Naive thymus-derived CD8-positive, alpha-beta T cell (primary cell): ENCODE measurements at places on chromosomes 7 and 10.

DNA sequence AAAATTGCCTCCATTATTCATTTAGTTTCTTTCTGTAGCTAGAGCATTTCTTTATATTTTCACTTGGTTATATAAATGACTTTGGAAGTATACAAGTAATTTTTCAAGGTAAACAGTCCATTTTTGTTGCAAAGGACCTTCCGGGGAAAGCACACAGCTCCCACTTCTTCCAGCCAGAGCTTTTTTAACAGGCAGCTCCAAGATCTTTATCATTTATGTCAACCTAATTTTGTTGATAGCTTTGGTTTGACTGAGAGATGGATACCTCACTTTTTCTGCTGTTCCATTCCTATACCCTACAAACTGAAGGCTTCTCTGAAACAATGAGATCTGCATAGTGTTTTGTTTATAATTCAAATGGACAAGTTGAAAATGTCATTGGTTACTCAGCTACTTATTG is 49.3 kb upstream of the RAB11FIP2 start:
- H3K27me3 ChIP-seq = peaks cover 8% of the 10 kb centered on the region
- no peaks in the 10 kb centered on the region for H3K4me1 ChIP-seq
- no peak overlapping the region for H3K27ac ChIP-seq
- no peak overlapping the region for H3K4me3 ChIP-seq

- H3K27me3 ChIP-seq = peaks cover 6% of the 10 kb centered on the region
- no peak overlapping the region for H3K27ac ChIP-seq
- DNase-seq = no peak
- H3K4me1 ChIP-seq = no peaks in the 10 kb centered on the region
- H3K36me3 ChIP-seq = no peaks in the 10 kb centered on the region
These were observed 32.5 kb downstream of the LAMB4 start for GRCh38 chr7:108097703-108098102.

DNA sequence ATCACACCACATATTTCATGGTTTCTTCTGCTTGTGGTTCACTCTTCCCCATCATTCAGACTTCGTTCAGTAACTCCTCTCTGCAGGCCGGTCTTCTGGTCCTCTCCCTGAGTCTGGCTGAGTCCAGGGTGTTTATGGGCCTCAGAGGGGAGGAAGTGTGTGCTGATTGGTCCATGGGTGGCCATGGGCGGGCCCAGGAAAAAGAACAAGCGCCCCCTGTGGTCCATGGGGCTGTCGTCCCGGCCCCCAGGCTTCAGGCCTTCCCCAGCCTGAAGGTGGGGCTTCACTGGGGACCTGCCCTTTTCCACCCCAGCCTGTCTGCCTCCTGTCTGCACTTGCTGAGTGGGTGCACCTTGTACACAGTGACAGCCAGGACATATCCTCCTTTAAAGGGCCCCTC is 123.7 kb downstream of the VIPR2 start:
- H3K27me3 ChIP-seq = peaks cover 34% of the 10 kb centered on the region
- no peak overlapping the region for H3K4me3 ChIP-seq
- DNase-seq = no peak

DNA sequence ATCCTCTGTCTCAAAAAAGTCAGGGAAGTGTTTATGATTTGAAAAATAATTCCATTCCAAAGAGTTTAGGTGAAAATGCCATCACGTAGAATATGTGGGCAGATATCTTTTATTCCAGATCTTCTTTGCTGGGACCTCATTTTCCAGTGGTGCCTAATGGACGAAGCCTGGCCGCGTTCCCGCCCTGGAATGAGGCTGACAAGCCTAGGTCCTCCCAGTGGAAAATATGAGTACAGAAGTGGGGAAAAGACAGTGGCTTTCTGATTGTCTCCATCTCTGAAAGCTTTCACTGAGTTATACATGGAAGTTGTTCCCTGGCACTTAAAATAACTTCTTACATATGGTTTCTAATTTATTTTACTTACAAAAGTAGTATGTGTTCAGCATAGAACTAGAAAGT is 139.4 kb downstream of the TACC2 start:
- no peaks in the 10 kb centered on the region for H3K36me3 ChIP-seq
- H3K4me1 ChIP-seq = no peaks in the 10 kb centered on the region
- H3K27ac ChIP-seq = no peak overlapping the region
- peaks cover 11% of the 10 kb centered on the region for H3K27me3 ChIP-seq
- no peak overlapping the region for H3K4me3 ChIP-seq
- DNase-seq = no peak

DNA sequence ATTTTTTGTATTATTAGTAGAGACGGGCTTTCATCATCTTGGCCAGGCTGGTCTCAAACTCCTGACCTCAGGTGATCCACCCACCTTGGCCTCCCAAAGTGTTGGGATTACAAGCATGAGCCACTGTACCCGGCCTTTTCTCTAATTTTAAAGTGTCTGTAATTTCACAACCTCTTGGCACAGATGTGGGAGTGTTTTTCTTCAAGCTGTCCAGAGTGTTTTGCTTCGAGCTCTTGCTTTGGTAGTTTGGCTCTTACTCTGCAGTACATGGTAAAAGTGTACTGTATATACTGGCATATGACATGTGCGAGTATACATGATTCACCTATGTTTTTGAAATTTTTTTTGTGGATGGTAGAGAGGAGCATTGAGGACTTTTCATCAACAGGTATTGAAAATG is 9.8 kb downstream of the SRGN start:
- H3K27ac ChIP-seq = no peak overlapping the region
- peaks cover 44% of the 10 kb centered on the region for H3K4me1 ChIP-seq
- no peaks in the 10 kb centered on the region for H3K27me3 ChIP-seq
- no peak for DNase-seq
- H3K36me3 ChIP-seq = peaks cover 6% of the 10 kb centered on the region
- no peak overlapping the region for H3K4me3 ChIP-seq

GRCh38 chr7:81294897-81295515 is 376.2 kb upstream of the SEMA3C start:
- no peak overlapping the region for H3K27ac ChIP-seq
- H3K27me3 ChIP-seq = no peaks in the 10 kb centered on the region
- H3K4me3 ChIP-seq = no peak overlapping the region
- no peak for DNase-seq

GRCh38 chr10:57015187-57015586 is 654.1 kb upstream of the ZWINT start:
- no peaks in the 10 kb centered on the region for H3K36me3 ChIP-seq
- H3K27ac ChIP-seq = no peak overlapping the region
- no peaks in the 10 kb centered on the region for H3K4me1 ChIP-seq
- no peak overlapping the region for H3K4me3 ChIP-seq
- H3K27me3 ChIP-seq = no peaks in the 10 kb centered on the region
- no peak for DNase-seq

DNA sequence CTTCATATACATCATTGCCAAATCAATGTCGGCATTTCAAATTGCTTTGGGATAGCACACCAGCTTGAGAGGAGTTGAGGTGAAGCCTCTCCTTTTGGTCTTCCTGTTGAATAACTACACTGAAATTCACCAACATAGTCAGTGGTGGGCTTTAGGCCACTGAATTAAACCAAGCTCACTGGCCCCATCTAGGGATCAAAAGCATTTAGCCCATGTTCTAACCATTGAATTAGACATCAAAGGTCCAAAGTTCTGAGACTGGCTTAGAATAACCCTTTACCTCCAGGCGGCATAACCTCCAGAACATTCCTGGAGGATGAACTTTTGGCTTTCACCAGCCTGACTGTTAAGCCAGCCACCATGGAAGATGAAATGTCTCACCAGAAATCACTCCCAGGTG is 54.6 kb downstream of the BPGM start:
- no peaks in the 10 kb centered on the region for H3K27me3 ChIP-seq
- no peak overlapping the region for H3K4me3 ChIP-seq
- H3K4me1 ChIP-seq = no peaks in the 10 kb centered on the region

DNA sequence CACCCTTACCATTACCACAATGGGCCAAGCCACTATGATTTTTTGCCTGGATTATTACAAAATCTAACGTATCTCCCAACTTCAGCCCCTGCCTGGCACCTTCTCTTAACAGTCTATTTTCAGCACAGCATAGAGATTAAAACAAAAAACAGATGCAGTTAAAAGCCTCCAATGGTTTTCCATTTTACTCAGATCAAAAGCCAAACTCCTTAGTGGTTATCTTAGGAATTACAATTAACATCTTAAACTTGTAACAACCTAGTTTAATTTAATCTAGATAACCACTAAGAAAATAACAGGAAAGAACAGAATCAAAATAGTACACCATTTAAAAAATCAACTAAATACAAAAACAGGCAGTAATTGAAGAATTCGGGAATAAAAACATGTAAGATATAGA is 43.5 kb downstream of the DNAJC1 start:
- no peak for DNase-seq
- peaks cover 11% of the 10 kb centered on the region for H3K4me1 ChIP-seq
- H3K27ac ChIP-seq = no peak overlapping the region
- no peaks in the 10 kb centered on the region for H3K36me3 ChIP-seq
- H3K27me3 ChIP-seq = no peaks in the 10 kb centered on the region
- H3K4me3 ChIP-seq = no peak overlapping the region

- no peak overlapping the region for H3K27ac ChIP-seq
- peaks cover 16% of the 10 kb centered on the region for H3K4me1 ChIP-seq
- H3K4me3 ChIP-seq = no peak overlapping the region
- no peaks in the 10 kb centered on the region for H3K36me3 ChIP-seq
- no peaks in the 10 kb centered on the region for H3K27me3 ChIP-seq
These were observed 568 bp downstream of the PRSS2 start for GRCh38 chr7:142771353-142771723.

- no peak for DNase-seq
- H3K36me3 ChIP-seq = no peaks in the 10 kb centered on the region
- no peak overlapping the region for H3K27ac ChIP-seq
- H3K4me3 ChIP-seq = no peak overlapping the region
- H3K4me1 ChIP-seq = no peaks in the 10 kb centered on the region
These were observed 289.9 kb upstream of the LRRN3 start for GRCh38 chr7:110800984-110801383.

GRCh38 chr10:4733150-4733842 is 92.7 kb upstream of the AKR1E2 start:
- H3K4me3 ChIP-seq = no peak overlapping the region
- H3K27ac ChIP-seq = no peak overlapping the region
- H3K36me3 ChIP-seq = no peaks in the 10 kb centered on the region
- DNase-seq = no peak
- H3K27me3 ChIP-seq = peaks cover 21% of the 10 kb centered on the region

DNA sequence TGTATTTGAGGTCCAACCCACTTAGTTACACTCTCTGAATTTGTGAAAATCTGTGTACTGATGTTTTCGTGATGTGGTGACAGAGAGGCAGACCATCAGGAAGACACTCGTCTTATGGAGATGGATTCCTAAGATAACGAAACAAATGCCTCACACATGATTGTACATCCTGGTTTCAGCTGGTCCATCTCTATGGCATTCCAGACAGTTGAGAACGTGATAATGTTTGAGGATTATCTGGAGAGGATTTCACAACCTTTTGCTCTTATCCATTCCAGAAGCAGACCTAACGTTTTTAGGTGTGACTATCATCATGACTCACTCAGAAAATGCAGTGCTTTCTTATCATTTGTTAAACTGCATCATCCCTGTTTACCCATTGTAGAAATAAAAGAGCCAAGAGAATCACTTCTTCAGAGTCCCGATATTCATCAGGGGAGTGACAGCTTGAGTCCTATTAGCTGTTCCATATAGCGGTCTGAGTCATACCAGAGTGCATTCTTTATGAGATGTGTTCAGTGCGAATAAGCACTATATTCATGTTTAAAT is 74.5 kb downstream of the BMPER start:
- H3K36me3 ChIP-seq = no peaks in the 10 kb centered on the region
- H3K27ac ChIP-seq = no peak overlapping the region
- no peak overlapping the region for H3K4me3 ChIP-seq
- H3K4me1 ChIP-seq = no peaks in the 10 kb centered on the region
- no peaks in the 10 kb centered on the region for H3K27me3 ChIP-seq
- DNase-seq = no peak
